Right kidney (tissue), 9 donors: ENCODE measurements at places on chromosomes 4 and X.
A peak's percentile ranks its signal among the peaks of the same experiment; 100 is the strongest.

GRCh38 chr4:11470438-11471045, 41.8 kb upstream of the HS3ST1 start:
- no peak for DNase-seq

DNA sequence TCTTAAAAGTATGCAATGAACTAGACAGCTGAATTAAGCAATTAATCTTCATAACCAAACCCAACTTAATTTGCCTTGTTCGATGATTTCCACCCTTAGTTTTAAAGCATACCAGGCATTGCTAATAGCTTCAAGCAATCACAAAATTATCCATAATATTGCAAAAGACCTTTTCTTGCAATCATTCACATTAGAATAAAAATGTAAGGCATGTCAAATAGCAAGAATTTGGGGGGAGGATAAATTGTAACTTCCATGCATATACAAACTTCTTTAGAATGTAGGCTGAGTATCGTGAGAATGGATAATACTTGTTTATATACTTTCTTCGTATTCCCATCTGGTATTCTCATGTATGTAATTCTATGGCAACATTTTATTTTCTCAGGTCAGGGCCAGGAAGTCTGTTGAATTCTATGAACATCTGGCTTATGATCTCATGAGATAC, 28.7 kb upstream of the BMP2K start:
- no peak for DNase-seq

DNA sequence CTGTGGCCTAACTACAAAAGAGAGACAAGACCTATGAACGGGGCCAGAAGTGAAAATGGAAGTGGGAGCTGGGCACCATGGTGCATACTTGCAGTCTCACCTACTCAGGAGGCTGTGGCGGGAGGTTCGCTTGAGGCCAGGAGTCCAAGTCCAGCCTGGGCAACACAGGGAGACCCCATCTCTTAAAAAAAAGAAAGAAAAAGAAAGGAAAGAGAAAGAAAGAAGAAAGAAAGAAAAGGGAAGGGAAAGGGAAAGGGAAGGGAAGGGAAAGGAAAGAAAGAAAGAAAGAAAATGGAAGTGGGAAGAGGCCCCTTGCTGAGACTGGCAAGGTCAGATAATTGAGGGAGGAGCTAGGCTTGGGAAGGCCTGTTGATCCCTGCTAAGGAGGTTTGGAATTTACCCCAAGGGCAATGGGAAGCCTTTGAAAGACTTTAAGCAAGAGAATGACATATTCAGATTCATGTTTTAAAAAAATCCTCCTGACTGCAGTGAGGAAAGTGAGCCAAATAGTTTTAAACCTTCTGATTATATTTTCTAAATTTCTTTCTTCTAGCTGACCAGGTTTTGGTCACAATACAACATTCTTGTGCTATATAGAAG, 17.7 kb upstream of the HERC5 start:
- no peak for DNase-seq

DNA sequence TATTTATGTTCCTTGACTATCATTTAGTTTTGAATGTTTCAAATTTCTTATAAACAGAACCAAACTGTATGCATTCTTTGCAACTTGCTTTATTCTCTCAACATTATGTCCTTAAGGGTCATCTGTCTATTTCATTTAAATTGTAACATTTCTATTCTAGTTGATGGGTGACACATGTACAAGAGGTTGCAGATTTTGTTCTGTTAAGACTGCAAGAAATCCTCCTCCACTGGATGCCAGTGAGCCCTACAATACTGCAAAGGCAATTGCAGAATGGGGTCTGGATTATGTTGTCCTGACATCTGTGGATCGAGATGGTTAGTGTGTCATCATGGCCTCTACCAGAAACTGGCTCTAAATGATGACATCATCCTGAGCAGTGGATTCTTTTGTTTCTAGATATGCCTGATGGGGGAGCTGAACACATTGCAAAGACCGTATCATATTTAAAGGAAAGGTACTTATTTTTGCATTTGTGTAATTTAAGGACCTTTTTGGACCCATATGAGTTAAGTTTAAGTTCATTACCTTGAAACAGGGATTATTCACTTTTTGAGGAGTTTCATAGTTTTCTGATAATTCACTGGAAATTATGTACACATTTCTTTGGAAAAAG, 6.1 kb downstream of the LIAS start:
- no peak for DNase-seq

DNA sequence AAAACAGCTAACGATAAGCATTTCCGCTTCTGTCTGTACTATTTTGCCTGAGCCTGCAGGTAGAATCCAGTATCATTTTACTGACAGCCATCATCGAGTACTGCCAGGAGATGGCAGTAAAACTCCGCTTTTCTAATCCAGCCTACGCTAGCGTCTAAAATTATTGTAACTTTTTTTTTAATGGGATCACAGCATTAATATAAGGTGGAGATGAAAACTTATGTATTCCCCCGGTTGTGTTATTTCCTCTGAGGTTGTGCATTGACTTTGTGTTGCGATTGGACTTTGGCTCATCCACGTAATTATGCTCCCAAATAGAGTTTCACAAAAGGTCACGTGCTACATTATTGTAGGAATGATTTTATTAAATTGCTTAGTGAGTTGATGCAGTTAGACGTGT, 248.1 kb downstream of the C4orf33 start:
- no peak for DNase-seq

DNA sequence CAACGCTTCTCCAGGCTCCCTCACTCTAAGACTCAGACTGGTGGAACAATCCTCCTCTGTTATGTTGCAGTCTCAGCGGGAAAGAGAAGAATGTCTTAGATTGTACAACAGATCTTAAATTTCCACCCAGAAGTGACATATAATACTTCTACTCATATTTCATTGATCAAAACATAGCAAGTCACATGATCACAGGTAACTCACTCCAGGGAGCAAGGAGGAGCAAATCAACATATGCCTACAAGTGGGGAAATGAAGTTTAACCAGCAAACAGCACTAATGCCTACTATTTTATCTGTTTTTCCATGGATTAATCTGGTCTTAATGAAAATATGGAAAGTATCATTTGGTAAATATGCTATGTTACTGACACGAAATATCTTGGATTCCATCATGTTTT, 819.8 kb downstream of the CCSER1 start:
- DNase-seq, result no peak

GRCh38 chr4:47210828-47211227, 179.5 kb downstream of the GABRB1 start:
- DNase-seq, result no peak

DNA sequence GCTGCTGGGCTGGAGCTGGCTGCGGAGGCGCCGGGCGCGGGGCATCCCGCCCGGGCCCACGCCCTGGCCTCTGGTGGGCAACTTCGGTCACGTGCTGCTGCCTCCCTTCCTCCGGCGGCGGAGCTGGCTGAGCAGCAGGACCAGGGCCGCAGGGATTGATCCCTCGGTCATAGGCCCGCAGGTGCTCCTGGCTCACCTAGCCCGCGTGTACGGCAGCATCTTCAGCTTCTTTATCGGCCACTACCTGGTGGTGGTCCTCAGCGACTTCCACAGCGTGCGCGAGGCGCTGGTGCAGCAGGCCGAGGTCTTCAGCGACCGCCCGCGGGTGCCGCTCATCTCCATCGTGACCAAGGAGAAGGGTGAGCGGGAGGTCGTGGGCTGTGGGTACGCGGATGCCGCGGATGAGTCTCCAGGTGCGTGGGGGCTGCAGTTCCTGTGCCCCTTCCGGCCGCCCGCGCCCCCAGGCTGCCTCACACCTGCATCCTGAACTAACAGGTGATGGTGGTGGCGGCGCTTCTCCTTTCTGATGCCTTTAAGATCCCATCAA, 499 bp downstream of the CYP2U1 start:
- no peak for DNase-seq

DNA sequence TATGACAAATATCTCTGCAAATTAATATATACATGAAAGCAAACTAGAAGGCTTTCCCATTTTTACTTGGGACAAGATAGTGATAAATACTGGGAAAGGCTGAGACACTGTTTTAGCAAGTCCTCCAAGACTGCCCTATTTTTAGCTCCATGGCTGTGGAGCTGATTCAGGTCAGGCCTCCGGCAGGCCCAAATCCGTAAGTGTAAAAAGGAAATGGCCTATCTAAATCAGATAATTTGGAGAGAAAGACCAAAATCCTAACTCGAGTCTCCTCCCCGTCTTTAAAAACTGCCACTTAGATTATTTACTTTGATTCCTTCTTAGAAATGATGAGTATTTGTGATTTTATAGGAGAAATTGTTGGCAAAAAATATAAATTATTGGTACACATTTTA, 2.9 kb downstream of the OTUD4 start:
- DNase-seq, result no peak

DNA sequence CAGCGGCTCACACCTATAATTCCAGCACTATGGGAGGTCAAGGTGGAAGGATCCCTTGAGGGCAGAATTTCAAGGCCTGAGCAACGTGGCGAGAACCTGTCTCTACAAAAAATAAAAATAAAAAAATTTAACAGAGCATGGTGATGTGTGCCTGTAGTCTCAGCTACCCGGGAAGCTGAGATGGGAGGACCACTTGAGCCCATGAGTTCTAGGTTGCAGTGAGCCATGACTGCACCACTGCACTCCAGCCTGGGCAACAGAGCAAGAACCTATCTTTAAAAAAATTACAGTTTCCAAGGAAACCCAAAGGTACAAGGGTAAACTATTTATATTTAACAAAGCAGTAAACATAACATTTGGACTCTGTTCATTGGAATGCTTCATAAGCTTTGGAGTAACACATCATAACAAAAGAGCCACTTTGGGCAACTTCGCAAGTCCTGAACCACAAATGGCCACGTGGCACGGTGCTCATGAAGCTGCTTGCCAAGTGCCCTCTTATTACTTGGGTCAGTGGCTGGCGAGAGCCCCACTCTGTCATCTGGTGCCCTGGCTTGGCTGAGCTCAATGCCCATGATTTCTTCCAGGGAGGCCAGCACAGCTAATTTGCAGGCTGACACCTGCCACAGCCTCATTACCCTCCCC, 165.6 kb downstream of the SH3KBP1 start:
- no peak for DNase-seq

DNA sequence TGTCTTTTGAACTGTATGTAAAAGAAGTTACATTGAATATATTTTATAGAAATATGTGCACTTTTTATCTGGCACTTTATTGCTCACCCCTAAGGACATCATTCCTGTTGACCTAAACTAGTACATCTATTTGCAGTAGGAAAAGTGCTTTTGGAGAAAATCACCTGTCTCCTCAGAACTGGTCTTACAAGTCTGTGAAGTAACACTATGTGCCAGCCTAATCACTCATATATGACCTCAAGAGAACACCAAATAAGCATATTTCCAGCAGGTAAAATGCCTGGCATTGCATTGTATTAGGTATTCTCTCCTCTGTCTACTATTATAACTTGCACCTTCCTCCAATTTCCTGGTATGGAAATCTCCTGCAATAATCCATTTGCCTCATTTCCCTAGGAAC, 4.0 kb upstream of the GASK1B start:
- no peak for DNase-seq

GRCh38 chr4:136078976-136079375, 1453.3 kb downstream of the PCDH18 start:
- DNase-seq, result no peak

DNA sequence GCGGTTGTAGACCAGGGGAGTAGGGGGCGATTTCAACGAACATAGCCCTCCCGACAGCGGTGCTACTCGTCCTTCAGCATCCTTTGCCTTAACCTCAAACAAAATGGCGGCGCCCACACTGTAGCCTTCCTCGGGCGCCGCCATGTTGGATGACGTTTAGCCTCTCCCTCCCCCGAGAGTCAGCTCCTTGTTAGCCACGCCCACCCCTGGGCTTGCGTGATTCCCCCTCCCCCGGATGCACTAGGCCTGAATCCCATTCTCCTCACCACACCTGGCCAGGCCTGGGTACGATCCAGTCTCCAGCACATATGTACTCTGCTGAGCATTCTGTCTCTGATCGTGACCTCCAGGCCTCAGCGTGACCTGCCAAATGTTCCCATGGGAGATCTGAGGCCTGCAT, 49.0 kb upstream of the ZNF157 start:
- peak; percentile 45 for DNase-seq

DNA sequence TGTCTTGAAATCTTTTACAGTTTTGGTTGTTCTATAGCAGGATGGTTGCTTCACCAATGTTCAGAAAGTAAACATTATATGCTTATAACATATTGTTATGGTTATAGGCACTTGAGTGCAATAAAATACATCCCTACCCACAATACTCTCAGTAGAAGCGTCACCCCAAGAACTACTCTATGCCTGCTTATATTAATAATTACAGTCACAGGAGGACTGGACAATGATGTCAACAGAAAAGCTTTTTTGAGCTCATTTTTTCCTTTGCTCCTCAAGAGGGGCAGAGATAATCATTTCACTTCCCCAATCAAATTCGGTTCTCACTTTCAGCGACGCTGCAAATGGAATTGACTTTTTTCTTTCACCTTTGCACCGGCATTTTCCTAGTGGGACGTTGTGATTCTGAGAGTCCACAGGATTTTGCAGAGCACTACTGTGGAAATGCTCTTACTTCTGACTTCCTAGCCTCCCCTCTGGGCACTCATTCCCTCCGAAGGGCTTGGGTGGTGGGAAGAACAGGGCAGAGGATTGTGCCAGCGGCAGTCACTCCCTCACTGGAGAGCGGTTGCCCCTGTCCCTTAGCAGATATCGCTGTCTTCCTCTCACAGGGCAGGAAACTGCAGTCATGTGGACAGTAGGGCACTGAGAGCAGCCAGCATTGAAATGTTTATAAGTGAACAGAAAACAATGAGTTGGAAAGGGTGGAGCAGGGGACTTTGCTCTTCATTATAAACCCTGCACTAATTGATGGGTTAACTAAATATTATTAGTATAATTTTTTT, 24.9 kb upstream of the SGMS2 start:
- no peak for DNase-seq

GRCh38 chr4:44736900-44737299, 10.5 kb upstream of the GNPDA2 start:
- no peak for DNase-seq

DNA sequence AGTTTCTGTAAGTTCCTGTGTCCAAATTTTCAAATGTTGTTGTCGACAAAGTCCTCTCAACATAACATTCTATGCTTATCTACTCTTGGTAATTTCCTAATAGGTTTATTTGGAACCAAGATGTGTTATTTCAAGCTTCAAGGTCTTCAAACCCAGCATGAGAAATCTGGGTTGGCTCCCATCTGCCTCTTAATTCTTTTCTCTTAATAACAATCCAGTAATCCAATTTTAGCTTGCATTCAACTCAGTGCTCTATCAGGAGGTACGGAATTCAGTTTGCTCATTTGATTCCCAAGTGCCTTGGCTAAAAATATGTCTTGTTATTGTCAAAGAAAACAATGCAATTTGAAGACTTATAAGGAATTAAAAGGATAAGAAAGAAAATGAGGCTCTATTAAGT, 235.5 kb upstream of the MID1 start:
- no peak for DNase-seq

GRCh38 chr4:8316911-8317351, 47.4 kb downstream of the HTRA3 start:
- no peak for DNase-seq

- DNase-seq, result no peak
Observed at GRCh38 chrX:108160309-108160708, 68.7 kb downstream of the ATG4A start.

GRCh38 chr4:183995570-183995969, 90.5 kb downstream of the STOX2 start:
- no peak for DNase-seq

- DNase-seq, result no peak
Observed at GRCh38 chrX:20260885-20261284, 5.8 kb downstream of the RPS6KA3 start.
